ENCODE measurements at places on chromosomes 4 and X.

DNA sequence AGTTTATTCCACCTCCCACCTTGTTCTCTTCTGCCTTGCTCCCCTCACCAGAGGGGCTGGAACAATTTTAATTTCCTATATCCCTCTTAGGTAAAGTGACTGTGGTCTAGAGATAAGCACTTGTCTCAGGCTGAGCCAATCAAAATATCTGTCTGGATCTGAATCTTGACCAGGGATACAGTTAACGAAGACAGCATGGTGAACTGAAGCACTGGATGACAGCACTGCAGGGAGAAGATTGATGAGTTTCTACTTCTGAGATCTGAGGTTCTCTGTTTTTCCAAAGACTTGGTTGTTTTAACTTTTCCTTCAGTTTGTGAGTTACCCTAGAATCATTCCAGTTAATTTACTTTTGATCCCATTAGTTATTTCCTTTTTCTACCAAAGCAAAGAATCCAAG, 13.2 kb downstream of the GNPDA2 start:
- no peak for DNase-seq

- no peak for DNase-seq
Measured at GRCh38 chr4:155972098-155972497, 18.4 kb upstream of the CTSO start.

GRCh38 chrX:124960454-124960853, 359.2 kb upstream of the TEX13C start:
- no peak for DNase-seq

GRCh38 chrX:13360146-13360545, 40.3 kb upstream of the ATXN3L start:
- no peak for DNase-seq

DNA sequence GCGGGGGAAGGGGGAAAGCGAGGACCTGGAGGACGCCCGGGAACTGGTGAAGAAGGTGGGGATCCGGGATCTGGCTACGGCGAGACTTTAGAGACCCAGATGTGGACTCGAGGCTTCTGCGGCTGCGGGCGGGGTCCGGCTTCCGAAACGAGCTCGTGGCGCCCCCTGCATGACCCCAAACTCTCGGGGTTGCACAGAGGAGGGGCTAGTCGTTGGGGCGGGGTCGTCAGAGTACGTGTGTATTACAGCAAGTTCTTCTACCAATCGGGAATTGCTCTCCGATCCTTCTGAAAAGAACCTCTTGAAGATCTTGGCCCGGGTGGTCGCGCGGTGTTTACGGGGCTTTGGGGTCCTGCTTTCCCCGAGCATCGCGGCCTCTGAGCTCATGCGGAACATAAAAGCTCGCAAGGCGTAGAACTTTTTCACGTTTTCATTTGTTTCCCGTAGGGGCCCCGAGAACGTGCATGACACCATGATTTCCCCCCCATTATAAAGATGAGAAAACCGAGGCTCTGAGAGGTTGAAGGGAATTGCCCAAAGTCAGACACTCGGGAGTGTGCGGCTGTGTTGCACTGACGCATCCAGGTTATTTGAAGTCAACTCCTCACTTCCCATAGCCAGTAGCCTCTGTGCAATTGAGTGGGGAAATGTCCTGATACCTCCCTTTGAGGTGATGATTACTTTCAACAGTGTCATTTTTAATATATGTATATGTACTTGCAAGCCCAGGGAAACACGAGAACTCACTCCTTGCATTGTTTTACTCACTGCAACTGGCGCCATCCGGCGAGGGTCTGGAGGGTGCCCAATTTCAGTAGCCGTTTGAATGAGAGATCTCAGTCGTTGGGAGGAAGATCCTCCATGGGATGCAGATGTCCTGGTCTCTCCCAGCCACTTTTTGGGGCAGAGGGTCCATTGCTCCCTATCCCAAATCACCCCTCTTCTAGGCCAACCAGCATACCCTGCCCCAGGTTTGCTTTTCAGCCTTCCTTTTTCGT, at the start of gene BEND4:
BEND4 (minus strand) TSS at position 149 of the 998 bp plus-strand sequence. CDS start 512 bp downstream, outside the sequence.
- no peak for DNase-seq

- no peak for DNase-seq
Measured at GRCh38 chr4:40954088-40954668, 204.4 kb downstream of the NSUN7 start.

- DNase-seq: no peak
Measured at GRCh38 chrX:154026136-154027021, 6.7 kb upstream of the IRAK1 start.
